ENCODE measurements at places on chromosomes 13 and 19.

DNA sequence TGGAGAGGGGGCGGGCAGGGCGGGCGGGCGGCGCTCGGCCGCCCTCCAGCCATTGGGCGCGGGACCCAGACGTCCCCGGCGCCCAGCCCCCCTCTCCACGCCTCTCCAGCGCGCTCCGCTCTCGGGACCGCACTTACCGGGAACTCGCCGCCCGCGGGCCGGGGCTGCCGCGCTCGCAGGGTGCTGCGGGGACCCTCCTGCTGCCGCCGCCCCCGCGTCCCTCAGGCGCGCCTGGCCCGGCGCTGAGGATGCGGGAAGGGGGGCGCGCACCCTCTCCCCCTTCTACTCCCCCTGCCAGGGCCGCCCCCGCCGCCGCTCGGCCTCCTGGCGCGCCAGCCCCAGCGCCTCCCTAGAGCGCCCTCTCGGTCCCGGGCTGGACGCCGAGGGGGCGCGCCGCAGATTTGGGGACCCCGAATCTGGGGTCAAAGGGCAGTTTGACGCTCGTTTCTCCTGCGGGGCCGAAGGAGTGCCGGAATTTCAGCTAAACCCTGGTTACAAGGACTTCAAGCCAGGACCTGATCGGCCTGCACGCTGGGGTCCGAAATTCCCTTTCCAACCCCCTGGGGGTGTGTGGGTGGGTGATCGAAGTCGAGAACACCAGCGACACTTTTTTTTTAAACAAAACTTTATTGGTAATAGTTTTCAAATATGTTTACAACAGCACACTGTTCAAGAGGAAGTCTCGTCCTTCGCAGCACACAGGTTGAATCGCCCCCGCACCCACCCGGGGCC, 696 bp upstream of the SAMD1 start:
- DNase-seq: no peak

DNA sequence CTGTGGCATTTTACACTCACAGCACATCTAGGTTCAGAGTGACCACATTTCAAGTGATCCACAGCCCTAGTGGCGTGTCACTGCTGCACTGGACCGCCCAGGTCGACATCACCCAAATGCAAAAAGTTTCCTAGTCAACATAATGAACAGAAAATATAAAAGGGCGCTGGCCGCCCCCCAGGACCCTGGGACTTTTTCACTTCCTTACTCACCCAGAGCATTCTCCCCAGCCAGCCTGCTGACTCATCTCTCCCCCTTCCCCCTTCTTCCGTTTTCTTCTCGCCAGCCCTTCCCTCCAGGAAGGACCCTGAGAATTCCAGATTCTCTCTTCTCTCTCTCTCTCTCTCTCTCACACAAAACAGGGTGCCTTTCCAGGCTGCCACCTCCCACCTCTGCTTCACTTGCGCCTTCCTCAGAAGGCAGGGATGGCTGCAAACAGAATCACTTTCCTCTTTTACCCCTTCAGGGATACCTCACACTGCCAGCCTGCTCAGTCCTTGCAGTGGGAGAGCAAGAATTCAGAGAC, 21.0 kb upstream of the GRWD1 start:
- DNase-seq: no peak

DNA sequence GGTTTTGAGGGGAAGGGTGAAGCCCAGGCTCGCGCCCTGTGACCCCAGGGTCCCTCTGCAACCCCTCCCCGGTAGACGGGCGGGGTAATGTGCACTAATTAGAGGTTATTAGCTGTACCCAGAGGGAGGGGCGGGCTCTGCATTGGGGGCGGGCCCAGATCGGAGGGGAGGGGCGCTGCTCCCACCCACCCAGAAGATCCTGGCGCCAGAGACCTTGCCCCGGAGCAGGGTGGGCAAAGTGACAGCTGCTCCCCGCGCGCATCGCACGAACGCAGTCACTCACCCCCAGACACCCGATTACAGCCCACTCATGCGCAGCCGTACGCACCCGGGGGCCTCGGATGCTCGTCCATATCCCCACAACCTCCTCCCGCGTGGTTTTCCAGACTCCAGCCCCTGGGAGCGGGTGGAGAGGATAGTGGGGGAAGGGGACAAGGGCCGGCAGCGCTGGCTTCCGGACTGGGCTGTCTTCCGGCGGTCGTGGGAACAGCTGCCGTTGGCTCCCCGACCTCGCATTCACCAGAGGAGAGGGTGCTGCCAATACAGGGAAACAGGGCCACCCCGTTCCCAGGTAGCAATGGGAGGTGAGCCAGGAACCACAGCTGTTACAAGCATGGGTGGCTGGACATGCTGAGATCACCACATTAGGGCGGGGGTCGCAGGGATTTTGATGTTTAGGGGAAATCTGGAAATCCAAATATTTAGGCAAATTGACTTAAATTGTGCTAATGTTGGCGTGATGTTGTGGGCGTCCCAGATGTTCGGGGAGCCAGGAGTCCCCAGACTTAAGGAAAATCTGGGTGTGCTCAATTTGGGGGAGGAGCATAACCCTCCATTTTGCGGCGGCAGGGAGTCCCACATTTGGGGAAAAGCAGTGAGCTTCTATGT, 2.9 kb upstream of the HOOK2 start:
- no peak for DNase-seq

DNA sequence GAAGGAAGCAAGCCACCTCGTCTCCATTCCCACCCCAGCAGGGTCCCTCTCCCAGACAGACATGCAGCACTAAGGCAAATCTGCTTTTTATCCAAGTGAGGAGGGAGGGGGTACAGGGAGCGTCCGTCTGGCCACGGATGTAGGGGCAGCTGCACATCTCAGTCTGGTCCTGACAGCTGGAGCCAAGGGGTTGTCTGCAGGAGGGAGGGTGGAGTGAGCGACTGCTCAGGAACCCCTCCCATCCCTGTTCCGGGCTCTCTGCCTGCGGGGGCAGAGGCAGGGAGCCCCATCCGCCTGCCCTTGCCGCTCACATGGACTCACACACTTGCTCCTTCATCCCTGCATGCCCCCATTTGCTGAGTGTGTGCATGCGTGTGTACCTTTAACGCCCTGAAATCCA, 2.5 kb downstream of the TMEM190 start:
- DNase-seq: no peak

- no peak for DNase-seq
Measured at GRCh38 chr13:31007417-31007816, 75.0 kb downstream of the TEX26 start.

GRCh38 chr19:53844849-53845246, 20.7 kb upstream of the NLRP12 start:
- no peak for DNase-seq

DNA sequence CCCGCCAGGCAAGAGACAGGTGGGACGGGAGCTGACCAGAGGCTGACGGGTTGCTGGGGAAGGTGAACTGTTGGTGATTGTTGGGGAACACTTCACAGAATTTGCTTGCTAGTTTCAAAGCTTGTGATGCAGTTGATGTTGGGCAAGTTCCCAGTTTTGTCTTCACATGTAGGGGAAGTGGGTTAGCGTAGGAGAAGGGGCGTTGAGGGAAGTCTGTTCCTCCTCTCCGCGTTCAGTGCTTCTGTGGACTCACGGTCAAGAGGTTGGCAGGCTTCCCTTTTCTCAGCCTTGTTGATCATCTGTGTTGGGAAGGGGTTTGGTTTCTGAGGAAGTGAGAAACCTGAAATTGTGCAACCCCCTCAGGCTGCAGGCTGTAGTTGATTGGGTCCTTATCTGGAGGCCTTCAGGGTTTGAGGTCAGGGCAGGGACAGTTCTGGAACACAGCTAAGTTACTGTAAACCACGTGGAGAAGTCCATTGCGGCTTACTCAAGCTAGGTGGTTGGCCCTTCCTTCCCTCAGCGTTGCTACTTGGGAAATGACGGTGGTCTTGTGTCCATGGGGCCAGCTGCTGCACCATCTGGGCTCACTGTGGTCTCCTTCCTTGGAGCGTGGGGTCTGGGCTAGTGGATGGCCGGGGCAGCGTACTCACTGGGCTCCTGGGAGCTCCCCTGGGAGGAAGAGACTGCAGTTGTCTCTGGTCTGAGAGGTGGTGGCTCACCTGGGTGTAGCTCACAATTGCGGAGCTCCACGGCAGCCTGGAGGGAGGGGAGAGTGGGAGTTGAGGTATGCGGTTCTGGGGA, 7.5 kb downstream of the RPS9 start:
- no peak for DNase-seq

- DNase-seq: no peak
Measured at GRCh38 chr13:49020328-49020727, 44.6 kb downstream of the FNDC3A start.

GRCh38 chr19:31280287-31281006, 68.8 kb downstream of the TSHZ3 start:
- no peak for DNase-seq

DNA sequence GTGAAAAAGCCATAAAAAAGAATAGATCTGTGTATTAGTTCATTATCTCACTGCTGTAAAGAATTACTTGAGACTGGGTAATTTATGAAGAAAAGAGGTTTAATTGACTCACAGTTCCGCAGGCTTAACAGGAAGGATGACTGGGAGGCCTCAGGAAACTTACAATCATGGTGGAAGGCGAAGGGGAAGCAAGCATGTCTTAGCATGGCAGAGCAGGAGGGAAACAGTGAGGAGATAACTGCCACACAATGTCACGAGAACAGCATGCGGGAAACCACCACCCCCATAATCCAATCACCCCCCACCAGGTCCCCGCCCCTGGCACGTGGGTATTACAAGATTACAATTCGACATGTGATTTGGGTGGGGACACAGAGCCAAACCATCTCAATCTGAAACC, 39.1 kb upstream of the EEF1AKMT1 start:
- DNase-seq: no peak

GRCh38 chr19:33408538-33409434, 35.3 kb downstream of the CEBPG start:
- no peak for DNase-seq

- DNase-seq: no peak
Measured at GRCh38 chr19:17406046-17406886, 836 bp upstream of the BST2 start.

GRCh38 chr19:8391198-8392016, 1.2 kb downstream of the RAB11B start:
- no peak for DNase-seq

DNA sequence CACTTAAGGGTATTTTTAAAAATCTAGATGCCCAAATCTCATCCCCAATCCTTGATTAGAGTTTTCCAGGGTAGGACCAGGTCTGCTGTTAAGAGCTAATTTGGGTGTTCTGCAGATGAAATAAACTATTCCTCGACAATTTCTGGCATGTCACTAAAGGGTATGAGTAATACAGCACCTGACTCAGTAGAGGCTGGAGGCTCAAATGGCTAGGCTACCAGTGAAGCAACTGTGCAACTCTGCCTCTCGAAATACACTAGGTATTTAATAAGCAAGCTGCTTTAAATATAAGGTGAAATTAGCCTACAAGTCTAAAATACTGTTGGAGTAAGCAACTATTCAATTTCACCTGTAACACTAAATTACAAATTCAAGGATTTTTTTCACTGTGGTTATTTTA, 1.5 kb downstream of the RNF6 start:
- no peak for DNase-seq

- no peak for DNase-seq
Measured at GRCh38 chr19:6185835-6186834, 50.7 kb downstream of the ACSBG2 start.

DNA sequence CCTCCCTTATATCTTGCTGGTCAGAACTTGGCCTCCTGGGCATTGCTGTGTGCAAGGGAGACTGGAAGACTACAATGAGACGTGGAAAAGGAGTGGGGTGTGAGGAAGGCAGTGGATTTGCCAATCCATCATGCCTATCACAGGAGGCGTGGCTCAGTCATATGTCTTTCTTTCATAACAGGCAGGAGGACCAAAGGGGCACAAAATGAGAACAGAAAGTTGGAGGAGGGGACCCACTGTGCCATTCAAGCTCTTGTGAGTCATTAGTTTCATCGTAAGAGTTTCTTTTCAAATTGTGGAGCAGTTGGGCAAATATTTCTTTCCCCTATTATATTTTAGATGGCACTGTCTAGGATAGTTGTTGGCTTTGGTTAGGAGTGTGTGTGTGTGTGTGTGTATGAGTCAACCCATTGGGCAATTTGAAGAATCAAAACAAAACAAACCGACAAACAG, 471.5 kb downstream of the TSHZ3 start:
- no peak for DNase-seq

DNA sequence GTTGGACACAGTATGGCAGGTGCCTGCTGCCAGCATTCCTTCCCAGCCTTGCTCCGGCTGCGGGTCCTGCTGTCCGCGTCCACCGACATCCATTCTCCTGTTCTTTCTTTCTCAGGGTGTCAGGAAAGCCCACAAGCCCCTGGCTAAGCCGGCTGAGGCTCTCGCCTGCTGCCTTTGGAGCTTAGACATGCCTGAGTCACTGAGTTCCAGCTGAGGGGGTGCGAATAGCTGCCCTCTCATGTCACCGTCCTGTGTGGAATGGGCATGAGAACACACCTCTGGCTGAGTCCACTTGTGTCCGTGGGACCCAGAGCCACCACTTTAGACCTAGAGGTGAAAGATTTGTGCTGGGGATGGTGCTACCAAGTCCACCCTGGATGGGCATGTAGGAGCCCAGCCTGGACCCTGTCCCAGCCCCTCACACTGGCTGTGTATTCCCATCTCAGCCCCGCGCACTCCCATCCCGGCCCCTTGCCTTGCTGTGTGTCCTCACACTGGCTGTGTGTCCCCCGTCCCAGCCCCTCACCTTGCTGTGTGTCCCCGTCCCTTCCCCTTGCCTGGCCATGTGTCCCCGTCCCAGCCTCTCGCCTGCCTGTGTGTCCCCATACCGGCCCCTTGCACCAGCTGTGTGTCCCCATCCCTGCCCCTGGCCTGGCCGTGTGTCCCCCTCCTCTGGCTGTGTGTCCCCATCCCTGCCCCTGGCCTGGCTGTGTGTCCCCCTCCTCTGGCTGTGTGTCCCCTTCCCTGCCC, 24.6 kb upstream of the IRS2 start:
- DNase-seq: no peak

DNA sequence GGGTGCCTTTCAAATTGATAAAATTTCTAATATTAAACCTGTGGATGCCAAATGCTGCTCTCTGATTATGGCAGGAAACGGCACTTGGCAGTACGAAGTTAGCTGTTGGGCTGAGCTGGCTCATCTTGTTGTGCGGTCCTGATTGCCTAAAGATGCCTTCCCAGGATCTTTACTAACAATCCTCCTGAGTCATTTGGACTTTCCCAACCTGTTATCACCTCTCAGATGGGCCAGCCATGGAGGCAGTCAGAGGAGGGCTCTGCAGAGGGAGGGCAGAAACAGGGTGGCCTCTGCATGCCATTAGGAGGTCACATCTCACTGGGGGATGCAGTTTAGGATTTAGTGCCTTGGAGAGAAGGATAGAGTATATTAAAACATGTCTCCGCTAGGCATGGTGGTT, 27.3 kb downstream of the ALOX5AP start:
- no peak for DNase-seq

DNA sequence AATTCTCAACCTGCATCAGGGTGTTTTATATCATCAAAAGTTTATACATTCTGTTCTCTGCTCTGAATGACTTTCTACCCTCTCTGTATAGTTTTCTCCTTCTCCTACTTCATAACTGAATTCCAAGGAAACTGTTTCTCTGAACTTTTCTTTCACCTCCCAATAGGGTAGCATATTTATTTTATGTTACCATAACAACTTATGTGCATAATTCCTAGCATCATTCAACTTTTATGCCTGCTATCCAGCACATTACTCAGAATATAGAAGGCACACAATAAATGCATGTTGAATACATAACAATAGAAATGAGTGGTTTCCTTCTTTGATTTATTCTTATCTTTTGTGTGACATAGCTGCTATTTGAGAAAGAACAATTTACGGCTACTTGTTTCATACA, 2385.0 kb downstream of the PCDH9 start:
- no peak for DNase-seq

GRCh38 chr13:102599426-102600012, 2.7 kb downstream of the TPP2 start:
- no peak for DNase-seq
